ENCODE measurements at places on chromosomes 13 and 19.

DNA sequence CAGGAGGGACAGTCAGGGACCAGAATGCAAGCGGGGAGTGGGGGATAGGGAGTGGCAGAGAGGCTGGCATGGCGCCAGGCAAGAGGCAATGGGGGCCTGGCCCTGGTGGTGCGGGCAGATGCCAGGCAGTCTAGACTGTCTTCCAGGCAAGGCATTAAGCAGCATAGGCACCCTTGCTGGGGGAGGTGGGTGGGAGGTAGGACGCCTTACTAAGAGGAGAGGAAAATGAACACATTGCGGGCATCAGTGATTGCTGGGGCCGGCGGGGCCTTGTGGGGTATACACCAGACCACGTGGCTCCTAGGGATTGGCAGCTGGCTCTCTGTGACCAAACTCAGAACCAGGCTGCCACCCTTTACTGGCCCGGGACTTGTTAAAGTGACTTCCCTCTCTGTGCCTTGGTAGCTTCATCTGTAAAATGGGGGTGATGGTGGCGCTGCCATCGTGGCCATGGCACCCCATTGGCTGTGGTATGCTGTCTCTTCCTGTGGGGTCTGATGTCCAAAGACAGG is 46.0 kb downstream of the DNM2 start:
- DNase-seq: no peak

DNA sequence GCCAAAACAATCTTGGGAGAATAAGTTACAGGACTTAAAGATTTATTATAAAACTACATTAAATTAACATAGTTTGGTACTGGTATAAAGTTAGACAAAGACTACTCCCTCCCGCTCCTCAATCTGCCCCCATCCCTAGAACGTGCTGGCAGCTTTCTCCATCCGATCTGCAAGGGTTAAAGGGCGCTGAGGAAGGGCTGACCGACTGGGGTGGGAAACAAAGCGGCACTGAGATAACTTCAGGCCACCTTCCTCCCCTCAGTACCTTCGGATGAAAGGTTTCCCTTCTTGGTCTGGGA is 790 bp upstream of the SUGT1 start:
- no peak for DNase-seq

- DNase-seq: no peak
These were observed 5.1 kb downstream of the DNMT1 start for GRCh38 chr19:10189616-10190015.

GRCh38 chr13:40770609-40770933 is 419 bp downstream of the MRPS31 start:
- DNase-seq: no peak

GRCh38 chr19:54208784-54209057 is 8.1 kb downstream of the RPS9 start:
- no peak for DNase-seq

- DNase-seq: no peak
These were observed 63.5 kb downstream of the C13orf42 start for GRCh38 chr13:51047434-51048165.

DNA sequence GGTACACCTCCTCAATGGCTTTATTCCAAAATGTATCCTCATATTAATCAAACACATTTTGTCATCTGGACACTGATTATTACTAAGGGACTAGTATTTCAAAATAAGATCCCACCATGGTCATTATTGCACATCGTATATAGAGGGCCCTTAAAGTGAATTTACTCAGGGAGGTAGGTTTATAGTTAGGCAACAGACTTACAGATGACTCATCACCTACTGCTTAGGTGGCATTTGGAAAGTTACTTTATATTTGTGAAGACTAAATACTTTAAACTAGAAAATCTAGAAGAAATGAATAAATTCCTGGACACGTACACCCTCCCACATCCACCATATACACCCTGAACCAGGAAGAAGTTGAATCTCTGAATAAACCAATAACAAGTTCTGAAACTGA is 353.0 kb downstream of the KCTD12 start:
- no peak for DNase-seq

DNA sequence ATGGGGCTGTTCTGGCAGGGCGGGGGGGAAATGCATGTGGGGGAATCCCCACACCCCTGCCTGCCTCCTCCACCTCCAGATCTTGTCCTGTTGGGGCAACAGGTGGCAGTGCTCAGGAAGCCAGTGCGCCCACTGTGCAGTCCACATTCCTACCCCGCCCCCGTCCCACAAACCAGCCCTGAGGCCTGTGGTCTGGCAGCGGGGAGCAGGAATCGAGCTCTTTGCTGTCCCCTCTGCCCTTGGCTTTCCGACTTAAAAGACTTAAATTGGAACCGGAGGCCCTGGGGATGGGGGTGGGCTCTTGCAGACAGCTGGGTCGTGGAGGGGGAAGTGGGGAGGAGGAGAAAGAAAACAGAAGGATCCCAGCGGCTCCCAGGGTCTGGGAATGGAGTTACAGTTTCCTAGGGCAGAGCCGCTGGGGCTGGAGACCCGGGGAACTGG is 4.3 kb downstream of the NANOS3 start:
- DNase-seq: no peak

DNA sequence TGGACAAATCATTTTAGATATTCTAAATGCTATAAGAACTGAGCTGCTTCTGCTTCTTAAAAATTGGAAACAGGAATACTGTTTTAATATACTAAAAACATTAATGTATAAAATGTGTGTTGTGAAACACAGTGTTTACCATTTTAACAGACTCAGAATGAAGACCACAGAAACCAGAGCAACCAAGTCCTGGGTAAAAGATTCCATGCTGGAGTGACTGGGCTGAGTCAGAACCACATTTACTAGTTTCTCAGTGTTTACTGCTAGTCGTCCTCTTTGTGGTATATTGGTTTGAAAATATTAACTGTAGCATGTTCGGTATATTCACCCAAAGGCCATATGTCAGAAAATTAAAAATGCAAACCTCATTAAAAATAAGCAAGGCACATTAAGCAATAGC is 31.9 kb downstream of the ANKRD10 start:
- no peak for DNase-seq

DNA sequence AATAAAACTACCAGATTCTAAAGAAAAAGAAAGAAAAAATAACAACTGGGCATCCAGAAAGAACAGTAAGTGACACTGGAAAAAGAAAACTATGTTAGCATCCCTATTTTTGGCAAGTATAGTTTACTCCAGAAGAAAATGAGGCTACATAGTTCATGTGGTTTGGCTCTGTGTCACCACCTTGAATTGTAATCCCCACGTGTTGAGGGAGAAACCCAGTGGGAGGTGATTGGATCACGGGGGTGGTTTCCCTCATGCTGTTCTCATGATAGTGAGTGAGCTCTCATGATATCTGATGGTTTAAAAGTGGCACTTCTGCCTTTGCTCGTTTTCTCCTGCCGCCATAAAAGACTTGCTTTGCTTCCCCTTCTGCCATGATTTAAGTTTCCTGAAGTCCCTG is 76.9 kb downstream of the ITGBL1 start:
- DNase-seq: no peak

GRCh38 chr13:27044837-27045570 is 126.6 kb downstream of the USP12 start:
- DNase-seq: no peak

DNA sequence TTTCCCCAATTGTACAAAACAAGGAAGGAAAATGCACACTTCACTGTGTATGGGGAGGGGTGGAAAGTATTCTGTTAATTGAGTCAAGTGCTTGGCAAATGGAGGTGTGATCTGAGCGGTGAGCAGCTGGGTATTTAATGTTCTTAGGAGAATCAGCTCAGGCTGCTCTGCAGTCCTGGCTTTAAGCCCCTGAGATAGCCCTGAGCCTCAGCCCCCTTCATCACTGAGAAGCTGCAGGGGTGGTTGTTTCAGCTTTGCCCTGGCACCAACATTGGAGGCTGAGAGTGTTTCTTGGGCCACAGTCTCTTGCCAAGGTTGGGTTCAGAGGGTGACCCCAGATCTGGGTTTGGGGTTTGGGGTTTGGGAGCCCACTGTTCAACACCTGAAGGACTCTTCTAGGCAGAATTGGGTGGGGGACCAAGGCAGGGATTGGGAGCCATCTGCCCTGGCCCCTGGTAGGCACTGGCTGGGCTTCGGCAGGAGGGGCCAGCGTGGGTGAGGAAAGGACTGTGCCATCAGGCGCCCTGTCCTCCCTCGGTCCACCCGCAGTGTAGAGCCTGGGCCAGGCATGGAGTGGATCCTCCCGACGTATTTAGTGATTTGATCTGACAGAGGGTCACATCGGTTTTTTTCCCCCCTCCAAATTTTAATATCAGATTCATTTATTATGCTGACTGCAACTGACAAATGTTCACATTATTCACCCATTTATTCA is 66.7 kb upstream of the ZNF536 start:
- DNase-seq: no peak

GRCh38 chr13:37640499-37640898 is 41.9 kb upstream of the POSTN start:
- no peak for DNase-seq

- DNase-seq: peak; percentile 24
These were observed 22.2 kb downstream of the AP2S1 start for GRCh38 chr19:46828484-46828883.

DNA sequence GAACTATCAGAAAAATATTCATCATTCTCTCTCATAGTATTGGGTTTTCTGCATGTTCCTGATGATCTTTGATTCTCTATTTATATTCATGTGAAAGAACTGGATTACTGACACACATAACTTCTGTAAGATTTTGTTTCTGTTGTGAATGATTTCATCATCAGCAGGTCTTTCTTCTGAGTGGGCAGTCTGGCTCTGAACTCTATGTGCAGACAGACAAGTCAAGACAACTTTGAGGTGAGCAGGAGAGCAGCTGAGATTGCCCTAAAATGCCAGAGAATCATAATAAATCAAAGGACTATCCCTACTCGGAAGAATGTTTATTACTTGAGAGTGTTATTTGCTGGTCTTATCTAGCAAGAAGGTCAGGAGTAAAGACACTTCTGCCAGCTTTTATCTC is 652.1 kb upstream of the GPC6 start:
- no peak for DNase-seq

DNA sequence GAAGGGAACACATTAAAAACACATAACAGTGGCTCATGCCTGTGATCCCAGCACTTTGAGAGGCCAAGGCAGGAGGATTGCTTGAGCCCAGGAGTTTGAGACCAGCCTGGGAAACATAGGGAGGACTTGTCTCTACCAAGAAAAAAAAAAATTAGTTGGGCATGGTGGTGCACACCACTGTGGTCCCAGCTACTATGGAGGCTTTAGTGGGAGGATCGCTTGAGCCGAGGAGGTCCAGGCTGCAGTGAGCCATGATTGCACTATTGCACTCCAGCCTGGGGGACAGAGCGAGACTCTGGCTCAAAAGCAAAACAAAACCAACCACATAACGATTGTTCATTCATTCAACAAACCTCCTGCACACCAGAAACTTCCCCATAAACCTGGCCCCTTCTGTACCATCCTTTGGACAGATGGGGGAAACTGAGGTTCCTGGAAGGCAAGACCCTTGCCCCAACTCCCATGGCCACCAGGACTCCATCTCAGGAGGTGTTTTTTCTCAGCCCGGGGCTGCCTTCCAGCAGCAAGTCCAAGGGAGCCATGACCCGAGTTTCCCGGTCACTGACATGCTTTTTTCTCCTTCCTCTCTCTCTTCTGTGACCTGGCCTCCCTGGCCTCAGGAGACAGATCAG is 4.3 kb downstream of the FOSB start:
- no peak for DNase-seq

GRCh38 chr19:13839938-13840304 is 37.0 kb upstream of the NANOS3 start:
- DNase-seq: no peak

GRCh38 chr13:86562866-86563265 is 763.6 kb upstream of the SLITRK6 start:
- DNase-seq: no peak

DNA sequence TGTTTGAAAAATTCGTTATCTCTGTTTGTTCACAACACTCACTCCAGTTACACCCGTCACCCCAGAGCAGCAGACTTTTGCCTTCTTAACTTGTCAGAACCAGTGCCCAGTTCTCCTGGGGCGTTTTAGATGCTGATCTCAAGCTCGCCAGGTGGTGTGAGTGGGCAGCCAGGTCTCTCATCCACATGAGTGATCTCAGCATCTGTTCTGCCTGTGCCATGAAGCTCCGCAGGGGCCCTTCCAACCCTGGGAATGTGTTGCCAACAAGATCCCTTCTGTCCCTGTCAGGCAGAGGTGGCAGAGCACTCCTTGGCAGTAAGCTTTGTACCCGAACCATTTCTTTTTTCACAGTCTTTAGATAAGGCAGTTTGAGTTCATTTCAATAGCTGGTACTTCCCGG is 896.5 kb downstream of the UQCRFS1 start:
- no peak for DNase-seq

GRCh38 chr19:16445238-16446107 is 26.3 kb downstream of the EPS15L1 start:
- DNase-seq: no peak
